Stimulated activated CD8-positive, alpha-beta memory T cell treated with anti-CD3 and anti-CD28 coated beads, Interleukin-4, amount 100 ng/mL, for 1 hour (primary cell): ENCODE measurements at places on chromosomes 3 and 15.

DNA sequence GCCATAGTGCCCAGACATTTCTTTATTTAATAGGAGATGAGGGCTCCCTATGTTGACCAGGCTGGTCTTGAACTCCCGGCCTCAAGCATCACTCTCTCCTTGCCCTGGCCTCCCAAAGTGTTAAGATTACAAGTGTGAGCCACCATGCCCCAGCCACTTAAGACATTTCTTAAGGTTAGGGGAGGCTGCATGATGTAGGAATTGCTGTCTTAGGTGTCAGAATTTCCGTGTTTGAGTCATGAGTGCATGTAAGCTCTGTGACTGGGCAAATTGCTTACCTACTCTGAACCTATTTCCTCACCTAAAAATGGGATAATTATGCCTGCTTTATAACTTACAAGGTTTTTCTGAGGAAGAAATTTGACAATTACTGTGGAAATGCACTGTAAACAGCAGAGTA is 34.2 kb upstream of the SIAH2 start:
- no peak for DNase-seq

DNA sequence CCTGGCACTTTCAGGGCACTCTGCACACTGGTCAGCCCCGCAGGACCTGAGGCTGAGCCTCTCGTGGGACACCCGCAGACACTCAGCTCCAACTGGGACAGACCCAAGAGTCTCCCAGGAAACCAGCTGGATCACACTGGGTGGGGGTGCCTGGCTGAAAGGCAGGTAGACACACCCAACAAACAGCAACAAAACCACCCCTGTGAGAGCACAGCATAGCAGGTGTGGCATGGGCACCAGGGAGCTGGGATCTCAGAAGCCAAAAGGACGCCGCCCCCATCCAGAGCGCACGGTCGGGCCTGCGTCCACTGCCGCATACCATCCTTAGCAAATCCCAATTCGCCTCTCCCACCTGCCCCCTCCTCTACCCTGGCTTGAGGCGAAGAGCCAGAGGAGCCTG is 154.2 kb upstream of the LINGO1 start:
- DNase-seq, result no peak

- no peak for DNase-seq
Observed at GRCh38 chr15:70799667-70800450, 36.5 kb upstream of the UACA start.

DNA sequence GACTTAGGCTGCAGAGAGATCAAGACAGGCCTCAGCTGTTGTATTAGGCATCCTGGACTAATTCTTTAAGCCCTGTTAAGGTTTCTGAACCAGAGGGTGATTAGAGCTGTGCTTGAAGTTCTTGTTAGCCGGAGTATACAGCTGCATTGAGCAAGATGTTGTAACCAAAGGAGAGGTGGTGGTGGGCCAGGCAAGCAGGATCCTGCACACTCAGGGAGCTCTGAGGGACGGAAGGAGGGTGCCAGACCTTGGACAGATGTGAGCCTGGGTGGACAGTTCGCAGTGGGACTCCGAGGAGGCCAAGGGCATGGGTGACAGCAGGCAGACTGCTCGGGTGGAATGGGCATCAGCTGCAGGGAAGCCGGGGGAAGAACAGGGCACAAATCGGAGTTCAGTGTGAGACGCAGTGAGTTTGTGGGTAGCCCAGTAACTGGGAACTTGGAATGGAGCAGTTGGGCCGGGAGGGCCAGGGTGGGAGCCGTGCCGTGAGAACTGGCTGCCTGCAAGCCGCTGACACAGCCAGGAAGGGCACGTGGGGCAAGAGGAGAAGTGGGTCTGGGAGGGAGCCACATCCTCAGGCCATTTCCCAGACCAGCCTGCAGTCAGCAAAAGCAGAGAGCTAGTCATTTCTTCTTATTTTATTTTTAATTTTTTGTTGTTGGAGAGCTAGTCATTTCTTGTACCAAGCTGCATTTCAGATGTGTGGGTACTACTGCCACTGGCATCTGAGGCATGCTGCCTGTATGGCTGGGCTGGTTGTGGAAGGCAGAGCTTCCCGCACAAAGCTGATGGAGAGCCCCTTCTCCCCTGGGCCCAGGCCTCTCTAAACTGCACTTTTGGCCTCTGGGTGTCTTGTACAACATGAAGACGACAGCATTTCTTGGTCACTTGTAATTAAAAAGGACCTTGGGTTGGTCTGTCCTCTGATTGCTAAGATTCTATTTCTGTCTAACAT is 61.0 kb downstream of the PGPEP1L start:
- DNase-seq, result no peak

- DNase-seq, result no peak
Observed at GRCh38 chr3:161108840-161109239, 3.7 kb upstream of the B3GALNT1 start.

DNA sequence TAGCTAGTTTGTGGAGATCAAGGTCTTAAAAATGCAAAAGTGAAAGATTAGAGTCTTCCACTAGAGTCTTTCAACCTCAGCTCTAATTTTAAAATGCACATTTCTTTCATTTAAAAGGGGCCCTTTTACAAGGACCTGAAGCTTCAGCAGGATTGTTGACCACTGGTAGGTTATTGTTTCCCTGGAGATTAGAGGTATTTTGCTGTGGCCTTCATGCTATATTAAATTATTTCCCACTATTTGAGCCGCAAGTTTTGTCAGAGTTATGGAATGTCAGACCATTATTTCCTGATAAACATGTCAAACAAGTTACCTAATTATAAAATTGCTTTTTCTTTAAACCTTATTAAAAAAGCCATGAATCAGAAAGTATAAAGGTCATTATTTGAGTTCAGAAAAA is 103.1 kb upstream of the CCNL1 start:
- no peak for DNase-seq

GRCh38 chr3:81851176-81851575 is 89.7 kb upstream of the GBE1 start:
- DNase-seq, result no peak

DNA sequence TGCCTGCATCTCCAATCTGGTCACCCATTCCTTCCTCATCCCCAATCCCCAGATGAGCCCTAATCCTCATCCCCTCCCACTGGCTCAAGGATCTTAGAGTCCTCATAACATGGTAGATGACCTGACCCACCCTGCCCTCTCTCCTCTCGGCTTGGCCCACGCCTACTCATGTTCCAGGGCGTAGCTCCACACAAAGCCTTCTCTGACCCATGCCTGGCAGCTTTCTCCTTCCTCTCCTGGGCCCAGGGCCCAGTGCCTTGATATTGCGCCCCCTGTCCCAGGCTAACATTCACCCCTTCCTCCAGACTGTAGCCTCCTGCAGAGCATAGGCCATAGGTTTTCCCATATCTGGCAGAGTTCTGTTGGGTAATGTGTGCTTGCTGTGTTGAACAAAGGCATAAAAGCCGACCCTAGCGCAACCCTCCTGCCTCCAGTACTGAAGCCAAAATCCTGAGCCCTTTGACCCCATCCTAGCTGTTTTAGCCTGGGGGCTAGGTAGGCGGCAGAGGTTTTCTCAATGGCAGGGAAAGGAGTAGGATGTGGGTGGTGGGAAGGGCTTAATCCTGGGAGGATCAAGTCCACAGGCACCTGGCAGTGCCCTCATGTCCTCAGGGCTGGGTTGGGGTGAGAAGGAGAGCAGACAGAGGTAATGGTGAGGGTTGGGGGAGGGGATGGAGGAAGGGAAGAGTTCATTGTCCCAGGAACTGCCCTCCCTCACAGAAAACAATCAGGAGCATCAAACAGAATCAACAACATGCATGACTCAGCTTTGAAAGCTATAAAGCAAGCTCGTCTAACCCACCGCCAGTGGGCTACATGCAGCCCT is 35.5 kb downstream of the MESD start:
- no peak for DNase-seq

DNA sequence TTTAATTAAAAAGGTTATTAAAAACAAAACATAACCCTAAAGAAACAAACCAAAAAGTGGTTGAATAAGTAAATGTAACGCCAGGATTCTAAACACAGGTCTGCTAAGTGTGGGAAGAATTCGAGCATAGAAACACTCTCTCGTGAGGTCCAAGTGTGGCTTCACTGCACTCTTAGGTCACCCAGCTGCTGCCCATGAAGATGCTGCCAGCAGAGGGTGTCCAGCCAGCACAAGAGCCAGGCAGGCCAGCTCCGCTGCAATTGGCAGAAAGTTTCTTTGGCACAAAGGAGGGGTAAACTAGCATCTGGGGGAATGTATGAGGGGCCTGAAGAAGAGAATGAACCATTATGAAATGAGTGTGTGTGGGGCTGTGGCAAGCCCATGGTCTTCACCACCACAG is 215.7 kb upstream of the FEZF2 start:
- DNase-seq, result no peak

DNA sequence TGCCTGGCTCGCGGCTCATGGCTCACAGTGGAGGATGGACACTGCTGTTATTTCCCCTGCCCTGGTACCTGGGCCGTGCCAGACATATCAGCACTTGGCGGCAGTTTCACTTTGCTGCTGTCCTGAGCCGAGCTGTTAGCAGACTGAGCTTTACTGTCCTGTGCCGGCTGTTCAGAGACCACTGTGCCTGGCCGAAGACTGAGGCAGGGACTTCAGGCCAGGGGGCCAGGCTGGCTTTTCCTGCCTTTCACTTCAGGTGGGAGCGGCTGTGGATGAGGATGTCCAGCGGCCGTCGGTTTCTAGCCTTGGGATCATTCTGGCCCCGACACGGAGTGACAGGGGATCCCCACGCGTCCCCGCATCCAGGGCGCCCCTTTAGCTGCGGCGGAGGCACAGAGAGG is 1.1 kb downstream of the ATP10A start:
- DNase-seq, result no peak

GRCh38 chr3:192505731-192506130 is 221.6 kb downstream of the FGF12 start:
- DNase-seq, result no peak

DNA sequence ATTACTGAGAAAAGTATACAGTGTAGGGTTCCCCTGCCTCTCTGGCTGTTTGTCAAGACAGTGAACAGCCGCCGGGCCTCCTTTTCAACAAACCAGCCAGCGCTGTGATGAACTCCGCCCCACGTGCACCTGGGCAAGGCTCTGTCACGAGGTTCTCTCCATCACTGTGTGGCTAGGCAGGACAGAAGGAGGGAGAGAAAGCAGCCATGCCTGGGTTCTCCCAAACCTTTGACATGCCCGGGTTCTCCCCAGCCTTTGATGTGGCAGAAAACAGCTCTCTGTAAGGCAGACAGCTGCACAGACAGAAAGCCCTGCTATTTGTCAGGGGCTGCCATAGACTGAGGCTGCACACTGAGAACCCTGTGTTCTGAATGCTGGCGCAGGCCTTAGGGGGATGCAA is 101.4 kb upstream of the TRPM1 start:
- DNase-seq, result no peak

DNA sequence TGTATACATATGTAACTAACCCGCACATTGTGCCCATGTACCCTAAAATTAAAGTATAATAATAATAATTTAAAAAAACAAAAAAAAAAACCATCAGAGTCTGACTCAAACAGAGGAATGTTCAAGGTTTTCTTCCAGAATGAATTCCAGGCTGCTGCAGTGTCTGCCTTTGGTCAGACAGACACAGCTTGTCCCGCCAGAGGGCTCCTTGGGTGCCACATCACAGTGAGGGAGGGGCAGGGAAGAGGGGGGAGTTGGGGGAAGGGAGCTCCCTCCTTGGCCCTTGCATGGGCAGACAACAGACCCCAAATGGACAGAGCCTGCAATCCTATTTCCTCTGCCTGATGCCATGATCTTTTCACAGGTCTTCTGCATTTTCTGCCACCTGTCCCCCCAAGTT is 36.5 kb downstream of the ITGB5 start:
- DNase-seq, result no peak

DNA sequence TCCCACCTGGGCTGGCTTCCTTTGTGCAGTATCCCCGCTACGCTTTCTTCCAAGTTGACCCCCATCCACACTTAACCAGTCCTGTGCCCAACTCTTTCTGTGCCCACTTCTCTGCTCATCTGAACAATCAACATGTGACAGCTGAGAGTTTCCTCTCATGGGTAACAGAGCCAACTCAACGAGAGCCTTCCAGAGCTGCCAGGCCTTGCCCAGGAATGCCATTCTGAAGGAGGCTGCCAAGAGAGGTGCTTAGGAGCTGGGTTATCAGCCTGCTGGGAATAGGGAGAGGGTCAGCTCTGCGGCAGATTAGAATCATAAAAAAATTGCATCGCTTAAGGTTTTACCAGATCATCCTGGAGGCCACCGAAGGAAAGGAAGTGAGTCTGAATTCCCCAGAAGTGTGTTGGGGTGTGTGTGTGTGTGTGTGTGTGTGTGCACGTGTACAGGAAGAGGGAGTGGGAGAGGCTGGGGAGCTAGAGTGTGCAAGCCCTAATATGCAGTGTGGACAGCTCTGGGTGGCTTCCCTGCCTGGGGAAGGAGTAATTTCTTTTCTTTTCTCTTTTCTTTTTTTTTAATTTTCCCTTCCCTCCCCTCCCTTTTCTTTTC is 66.7 kb downstream of the ITGA11 start:
- DNase-seq, result no peak

DNA sequence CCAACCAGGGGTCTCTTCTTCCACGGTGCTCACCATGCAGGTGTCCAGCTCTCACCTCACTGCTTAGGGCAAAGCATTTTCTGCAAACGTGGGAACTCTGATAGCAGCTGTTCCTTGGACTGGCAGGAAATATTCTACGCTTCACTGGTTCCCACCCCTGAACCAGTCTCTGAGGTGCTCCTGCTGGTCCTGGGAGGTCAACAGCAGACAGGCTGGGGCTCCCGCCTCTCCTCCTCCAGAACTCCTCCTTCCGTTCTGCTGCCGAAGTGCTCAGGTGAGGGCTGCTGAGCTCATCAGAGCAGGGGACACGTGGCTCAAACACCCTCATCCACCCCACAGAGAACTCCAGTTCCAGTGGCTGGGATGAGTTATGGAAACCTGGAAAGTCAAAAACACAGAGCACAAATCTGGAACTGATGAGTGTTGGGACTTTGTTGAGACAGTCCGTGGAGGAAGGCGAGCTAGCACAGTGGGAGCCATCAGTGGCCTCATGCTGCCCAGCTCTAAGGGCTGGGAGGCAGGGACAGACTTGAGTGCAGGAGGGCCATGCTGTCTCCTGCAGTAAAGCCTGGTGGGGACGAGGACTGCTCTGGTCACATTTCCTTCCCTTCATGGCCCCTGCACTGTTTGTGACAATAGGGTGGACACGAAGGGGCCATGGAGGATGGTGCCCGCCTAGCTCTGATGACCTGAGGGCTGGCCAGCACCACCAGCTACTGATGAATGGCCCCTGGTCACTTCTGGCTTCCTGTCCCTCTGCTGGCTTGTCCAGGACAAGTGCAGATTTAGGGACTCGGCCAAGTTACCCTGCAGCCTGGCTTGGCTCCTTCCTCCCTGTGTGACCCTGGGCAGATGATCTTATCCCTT is 137.8 kb downstream of the KLF13 start:
- DNase-seq, result no peak

DNA sequence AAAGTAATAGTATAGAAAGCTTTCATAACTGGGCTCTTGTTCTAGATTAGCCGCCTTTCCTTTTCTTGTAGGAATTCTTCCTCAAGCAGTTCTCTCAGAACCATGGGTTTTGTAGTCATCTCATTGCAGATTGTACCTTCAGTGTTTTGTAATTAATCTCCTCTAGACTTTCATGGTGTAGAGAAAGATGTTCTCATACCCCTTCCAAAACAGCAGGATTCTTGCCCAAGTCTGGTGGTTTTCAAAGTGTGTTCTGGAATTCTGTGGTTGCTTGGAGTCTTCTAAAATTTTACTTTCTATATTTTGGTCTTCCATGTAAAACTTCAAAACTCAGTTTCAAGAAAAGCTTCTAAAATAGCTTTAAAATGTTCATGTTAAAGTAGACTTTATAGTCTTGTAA is 293.8 kb downstream of the PTPRG start:
- DNase-seq, result no peak
